ENCODE measurements at places on chromosomes 16 and 17.

DNA sequence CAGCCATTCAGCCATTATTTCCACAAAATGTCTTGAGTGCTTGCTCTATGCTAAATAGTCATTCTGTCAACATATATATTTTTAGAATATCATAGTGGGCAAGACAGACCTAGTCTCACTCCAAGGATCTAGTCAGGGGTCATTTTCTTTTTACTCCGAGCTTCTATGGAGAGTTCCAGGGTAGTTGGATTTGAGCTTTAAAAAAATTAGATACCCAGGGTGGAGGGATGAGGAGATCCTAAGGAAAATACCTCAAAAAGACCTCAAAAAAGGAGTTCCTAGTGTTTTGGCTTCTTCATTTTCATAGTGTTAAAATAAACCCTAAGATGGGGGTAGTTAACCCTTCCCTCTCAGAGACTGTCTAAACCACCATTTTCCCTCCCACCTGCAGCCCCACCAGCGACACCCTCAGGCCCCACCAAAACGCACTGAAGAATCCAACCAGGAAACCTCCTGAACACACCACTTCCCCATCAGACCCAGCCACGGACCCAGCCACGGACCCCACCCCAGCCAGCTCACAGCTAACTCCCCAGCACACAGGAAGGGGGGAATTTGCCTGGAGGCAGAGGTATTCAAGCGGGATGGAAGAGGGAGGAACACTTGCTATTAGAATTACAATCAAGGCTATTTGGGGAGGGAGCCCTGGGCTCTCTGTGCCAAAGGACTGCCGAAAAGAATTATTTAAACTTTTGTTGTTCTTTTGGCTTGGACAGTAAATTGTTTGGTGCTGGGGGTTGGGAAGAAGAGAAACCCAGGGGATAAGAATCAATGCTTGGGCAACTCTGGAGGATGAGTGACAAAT is 2.2 kb downstream of the ETV4 start:
- DNase-seq, result no peak

GRCh38 chr17:72008236-72008876 is 112.5 kb upstream of the SOX9 start:
- no peak for DNase-seq

- DNase-seq, result no peak
These were observed 234.6 kb downstream of the CPPED1 start for GRCh38 chr16:12569061-12569460.

DNA sequence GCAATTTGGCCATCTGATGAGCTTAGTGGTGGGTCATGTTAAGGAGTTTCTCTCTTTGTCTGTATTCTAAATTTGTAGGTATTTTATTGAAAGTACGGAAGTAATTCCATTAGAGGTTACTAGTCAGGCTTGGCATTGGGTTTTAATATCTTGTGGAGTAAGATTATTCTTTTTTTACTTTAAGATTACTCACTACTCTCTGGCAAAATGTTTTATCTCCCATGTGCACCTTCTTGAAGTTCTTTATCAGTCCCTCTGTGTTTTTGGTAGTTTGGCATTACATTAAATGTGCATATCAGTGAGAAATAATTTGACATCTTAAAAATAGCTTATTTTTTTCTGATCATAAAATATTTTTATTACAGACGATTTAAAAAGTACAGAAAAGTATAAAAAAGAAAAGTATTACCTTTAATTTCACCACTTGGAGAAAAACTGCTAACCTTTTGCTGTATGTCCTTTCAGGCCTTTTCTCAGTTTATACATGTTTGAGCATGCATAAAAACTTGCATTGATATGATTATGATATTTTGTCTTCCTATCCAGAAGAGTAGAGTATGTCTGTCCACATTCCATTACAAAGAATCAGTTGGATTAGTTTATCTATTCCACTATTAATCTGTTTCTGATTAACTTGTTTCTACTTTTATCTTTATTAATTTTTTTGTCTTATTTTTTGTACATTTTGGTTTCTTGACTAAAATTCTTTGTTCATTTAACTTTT is 198.3 kb downstream of the SPECC1 start:
- DNase-seq, result no peak

DNA sequence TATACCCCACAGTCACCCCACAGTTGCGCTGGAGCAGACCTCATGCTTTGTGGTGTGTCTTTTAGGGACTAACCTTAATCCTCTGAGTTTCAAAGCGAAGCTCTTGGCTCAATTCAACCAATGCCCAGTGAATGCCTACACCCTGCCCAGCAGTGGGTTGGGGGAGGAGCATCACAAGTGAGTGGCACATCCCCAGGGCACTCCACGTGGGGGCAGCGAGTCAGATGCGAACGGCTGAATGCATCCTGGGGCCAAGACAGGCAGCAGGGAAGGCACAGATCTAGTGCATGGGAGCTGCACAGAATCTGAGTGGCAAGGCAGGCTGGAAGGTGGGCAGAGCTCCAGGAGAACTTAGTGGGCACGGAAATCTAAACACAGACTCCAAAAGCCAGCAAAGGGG is 39.2 kb downstream of the IFT140 start:
- DNase-seq, result no peak

DNA sequence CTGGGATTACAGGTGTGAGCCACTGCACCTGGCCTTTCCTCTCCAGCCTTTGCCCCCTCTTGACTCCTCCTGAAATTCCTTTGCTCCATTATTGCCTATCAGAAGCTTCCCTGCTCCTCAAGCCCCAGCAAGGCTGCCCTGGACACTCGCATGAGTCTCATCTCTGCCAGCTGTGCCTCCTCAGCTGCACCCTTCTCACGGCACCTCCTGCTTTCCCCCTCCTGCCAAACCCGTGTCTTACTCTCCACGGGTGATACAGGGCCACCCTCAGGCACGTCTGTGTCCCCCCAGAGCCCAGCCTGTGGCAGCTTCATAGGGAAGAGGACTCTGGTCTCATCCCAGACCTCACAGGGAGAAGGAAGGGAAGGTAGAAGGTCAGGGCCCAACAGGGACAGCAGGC is 15.4 kb downstream of the G6PC3 start:
- DNase-seq, result no peak

GRCh38 chr17:14693382-14693781 is 392.5 kb downstream of the HS3ST3B1 start:
- no peak for DNase-seq

- DNase-seq, result no peak
These were observed 236.4 kb downstream of the HS3ST3A1 start for GRCh38 chr17:13365331-13365730.

All from thoracic aorta (tissue), 2 donors.